ENCODE measurements at places on chromosomes 1 and 21.

DNA sequence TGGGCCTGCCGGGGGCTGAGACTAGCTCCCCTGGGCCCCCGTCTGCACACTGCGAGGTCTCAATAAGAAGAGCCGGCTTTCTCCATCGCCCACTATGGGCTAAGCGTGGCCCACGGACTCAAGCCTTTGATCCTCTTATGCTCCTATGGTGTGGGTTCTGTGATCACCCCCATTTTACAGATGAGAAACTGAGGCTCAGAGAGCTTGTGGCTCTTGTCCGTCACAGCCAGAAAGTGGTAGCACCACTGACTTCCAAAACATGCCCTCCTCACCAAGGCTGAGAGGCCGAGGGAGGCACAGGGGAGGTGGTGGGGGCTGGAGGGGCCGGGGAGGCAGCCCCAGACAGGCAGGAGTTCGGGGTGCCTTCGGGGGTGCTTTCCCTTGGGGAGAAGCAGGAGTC, 39.0 kb upstream of the CASZ1 start:
- no peak for DNase-seq

DNA sequence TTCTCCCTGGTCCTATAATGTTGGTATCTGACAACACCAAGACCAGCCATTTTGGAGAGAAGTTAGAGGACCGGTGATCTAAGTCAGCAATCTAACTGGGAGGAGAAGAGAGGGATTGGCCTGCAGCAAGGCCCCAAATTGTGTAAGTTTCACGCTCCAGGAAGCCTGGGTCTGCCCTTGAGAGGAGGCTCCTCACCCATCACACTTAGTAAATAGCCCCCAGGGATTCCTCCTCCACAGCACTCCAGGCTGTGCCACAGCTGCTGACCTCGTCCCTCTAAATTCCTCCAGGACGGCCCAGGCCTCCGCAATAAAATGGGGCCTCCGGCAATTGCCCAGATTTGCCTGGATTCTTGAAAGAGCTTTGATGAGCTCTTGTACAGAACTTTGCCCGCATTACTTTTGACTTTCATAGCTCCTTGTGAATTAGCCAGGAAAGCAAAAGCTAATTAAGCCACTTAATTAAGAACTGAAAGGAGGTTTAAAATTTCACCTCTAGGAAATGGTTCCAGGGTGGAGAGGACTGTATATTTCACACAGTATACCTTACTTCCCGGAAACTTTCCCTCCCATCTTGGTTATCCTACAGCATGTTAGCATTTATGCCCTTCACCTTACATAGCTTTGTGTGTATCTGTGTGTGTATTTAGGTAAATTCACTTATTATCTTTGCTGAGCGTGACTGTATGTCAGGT, 90.5 kb downstream of the LAMC2 start:
- no peak for DNase-seq

DNA sequence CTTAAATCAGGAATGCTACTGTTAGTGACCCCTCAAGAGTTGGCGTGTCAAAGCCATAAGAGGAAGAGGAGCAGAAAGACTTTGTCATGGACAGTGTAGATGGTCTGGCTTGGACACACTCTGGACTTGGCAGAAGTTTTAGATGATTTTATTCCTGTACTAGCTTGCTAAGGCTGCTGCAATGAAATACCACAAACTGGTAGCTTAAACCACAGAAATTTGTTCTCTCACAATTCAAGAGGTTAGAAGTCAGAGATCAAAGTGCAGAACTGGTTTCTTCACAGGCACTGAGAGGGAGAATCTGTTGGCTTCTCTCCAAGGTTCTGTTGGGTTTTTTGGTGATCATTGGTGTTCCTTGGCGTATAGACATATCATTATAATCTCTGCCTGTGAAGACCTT, 869.8 kb upstream of the B3GALT2 start:
- DNase-seq, result no peak

DNA sequence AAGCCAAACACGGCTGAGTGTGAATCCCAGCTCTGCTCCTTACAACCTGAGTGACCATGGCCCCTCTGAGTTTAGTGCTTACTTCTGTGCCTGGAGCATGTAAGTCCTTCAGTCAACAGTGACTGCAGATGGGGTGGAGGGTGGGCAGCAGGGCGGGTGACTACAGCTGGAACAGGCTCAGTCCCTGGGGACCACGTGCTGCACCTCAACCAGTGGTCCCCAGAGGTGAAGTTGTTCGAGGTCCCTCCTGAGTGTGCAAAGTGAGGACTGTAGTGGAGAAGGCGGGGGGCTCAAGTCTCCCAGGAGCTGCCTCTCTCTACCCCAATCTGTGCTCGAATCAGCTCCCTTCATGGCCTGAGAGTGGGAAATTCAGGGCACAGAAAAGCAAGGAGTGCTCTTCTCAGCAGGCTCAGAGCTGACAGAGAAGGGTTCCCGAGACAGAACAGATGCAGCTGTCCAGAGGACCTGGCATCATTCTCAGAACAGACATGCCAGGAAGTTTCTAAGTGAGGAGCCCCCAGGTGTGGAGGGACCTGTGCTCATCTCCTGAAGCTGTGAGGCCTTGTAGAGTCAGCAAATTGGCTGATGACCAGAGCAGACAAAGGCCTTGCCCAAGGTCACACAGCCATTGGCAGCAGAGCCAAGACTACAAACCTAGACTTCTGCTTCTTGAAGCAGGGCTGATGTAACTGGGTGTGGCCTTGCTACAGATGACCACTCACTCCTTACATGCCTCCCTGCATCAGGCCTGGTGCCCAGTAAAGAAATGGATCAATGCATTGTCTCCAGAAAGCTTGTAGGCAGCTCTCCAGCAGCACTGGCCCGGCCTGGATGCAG, 61.7 kb upstream of the EDN2 start:
- no peak for DNase-seq

GRCh38 chr1:76820028-76820427, 47.3 kb upstream of the ST6GALNAC5 start:
- no peak for DNase-seq

DNA sequence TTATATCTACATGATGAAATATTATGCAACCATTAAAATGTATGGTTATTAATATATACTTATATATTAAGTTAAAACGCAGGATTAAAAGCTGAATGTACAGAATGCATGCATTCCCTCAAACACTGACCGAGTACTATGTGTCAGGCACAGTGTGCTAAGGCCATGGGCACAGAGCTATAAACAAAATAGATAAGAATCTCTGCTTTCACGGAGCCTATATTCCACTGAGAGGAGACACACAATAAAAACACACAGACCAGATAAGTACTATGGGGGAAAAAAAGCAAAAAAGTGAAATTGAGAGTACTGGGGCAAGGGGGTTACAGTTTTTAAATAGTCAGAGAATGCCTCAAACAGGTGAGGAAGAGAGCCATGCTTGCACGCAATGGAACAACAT, 62.7 kb downstream of the GPATCH2 start:
- DNase-seq, result no peak

- DNase-seq, result no peak
Observed at GRCh38 chr1:25805863-25806225, 5.9 kb downstream of the SELENON start.

Data from T-helper 9 cell (primary cell).